ENCODE measurements at places on chromosomes 5 and 9.

DNA sequence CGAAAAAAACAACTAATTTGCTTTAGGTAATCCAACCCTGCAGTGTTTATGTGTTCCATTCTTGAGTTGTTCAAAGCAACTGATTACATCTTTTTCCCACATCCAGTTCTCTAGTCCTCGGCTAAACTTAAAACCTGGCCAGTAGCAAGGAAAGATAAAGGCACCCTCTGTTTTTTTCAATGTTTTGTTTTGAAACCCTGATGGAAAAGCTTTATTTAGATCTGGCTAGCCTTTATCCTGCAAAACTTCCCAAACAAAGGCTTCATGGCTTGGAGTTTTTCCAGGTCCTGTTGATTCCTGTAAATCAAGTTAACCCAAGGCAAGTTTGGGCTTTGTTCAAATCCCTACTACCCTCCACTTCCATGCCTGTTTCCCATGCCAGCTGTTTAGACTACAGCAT lies 105.1 kb downstream of the CEMIP2 start:
- no peak for DNase-seq

DNA sequence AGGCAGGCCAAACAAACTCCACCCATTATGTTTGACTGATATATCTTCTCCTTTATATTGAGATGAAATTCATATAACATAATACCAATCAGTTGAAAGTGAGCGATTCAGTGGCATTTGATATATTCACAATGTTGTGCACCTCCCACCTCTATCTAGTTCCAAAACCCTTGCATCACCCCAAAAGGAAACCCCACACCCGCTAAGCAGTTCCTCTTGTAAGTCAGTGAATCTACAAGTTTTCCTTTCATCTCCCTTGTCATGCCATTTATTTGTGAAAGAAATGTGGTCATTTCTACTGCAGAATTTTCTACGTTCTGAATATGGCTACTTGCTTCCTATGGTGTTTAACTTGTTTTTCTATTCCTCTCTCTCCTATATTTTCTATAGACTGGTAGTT lies 99.4 kb upstream of the PTPN3 start:
- DNase-seq: no peak

- DNase-seq: no peak
Measured at GRCh38 chr5:78598973-78599372, 49.6 kb downstream of the LHFPL2 start.

GRCh38 chr5:148968311-148968710 lies 94.6 kb downstream of the SH3TC2 start:
- no peak for DNase-seq

DNA sequence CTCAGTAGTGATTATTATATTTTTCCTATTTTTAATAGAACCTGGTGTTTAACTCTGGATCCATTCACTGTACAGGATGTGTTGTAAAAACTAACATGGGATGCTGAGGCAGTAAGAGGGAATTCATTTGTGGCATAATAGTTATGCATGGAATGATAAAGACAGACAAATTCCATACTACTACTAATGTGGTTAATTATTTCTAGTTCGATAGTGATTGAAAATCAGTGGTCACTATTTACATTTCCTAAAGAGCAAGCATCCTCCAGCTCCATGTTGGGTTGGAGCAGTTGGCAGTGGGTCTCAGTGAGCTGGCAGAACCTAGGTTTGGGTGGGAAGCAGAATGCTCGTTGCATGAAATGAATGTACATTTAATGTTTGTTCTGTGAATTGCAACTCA lies 122.6 kb downstream of the SAXO1 start:
- no peak for DNase-seq

DNA sequence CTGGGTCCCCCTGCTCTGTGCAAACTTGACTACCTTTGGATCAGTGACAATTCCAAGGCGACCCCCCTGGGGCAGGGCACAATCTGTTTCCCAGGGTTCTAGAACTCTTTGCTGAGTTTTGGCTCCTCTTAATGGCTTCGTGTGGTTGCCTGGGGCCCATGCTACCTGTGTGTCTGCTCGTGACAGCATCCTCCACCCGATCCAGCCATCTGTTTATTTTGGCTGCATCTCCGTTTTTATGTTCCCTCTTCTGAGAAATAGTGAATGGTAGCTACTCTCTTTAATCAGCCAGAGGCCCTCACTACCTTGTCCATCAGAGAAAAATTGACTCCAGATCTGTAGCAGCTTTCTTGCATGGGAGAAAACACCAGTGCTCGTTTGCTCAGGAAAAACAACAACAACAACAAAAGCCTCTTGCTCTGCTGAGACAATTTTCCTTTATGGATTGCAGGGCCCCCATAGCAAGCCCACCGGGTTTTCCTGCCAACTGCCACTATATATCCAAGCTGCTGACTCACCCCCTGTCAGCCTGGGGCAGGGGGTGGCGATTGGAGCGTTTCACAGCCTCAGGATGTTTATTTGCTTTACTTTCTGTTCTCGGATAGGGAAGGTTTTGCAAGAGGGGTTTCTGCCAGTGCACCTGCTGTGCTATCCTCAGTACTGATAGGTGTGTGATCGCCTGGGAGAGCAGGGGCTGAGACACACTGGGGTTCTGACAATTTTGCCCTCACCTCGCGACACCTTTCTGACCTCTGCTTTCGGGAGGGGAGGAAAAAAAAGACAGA lies 607.8 kb downstream of the BNC2 start:
- no peak for DNase-seq

- DNase-seq: no peak
Measured at GRCh38 chr5:154141745-154142221, 48.8 kb upstream of the GALNT10 start.

DNA sequence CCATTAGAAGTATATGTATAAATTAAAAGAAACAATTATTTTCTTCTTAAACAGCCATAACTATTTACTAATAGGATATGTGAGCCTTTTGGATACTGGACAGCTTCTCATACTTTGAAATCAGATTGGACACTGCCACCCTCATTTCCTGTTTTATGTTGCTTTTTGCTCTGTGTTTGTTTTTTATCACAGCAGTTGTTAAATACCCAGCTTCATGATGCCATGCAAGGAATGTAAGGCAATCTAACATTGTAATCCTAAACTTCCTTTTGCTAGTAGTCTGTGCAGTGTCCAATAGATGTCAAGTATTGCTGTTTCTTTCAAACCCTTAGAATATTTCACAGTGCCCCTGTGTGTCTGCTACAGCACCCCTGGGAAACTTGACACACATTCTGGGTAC lies 56.2 kb downstream of the CNTLN start:
- DNase-seq: no peak
